ENCODE measurements at places on chromosomes 16 and 17.

DNA sequence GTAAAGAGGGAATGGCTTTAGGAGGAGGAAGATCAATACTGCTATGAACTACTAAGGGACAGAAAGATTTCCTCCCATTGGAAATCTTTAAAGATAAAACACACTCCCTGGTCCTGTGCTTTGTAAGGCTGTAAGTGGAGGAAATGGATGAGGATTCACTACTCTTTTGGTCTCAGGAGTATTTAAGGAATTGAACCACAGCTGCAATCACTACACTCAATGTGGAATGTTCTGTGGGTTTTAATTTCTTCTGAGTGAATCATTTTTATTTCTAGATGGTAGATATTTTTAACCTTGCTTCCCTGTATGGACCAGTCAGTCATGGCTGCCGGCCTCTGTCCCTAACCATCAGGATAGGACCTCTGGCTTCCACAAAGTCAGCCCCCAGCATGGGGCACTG, 65.6 kb downstream of the SDR42E1 start:
- no peak for DNase-seq

- no peak for DNase-seq
Observed at GRCh38 chr17:62897706-62898105, 68.3 kb upstream of the TANC2 start.

DNA sequence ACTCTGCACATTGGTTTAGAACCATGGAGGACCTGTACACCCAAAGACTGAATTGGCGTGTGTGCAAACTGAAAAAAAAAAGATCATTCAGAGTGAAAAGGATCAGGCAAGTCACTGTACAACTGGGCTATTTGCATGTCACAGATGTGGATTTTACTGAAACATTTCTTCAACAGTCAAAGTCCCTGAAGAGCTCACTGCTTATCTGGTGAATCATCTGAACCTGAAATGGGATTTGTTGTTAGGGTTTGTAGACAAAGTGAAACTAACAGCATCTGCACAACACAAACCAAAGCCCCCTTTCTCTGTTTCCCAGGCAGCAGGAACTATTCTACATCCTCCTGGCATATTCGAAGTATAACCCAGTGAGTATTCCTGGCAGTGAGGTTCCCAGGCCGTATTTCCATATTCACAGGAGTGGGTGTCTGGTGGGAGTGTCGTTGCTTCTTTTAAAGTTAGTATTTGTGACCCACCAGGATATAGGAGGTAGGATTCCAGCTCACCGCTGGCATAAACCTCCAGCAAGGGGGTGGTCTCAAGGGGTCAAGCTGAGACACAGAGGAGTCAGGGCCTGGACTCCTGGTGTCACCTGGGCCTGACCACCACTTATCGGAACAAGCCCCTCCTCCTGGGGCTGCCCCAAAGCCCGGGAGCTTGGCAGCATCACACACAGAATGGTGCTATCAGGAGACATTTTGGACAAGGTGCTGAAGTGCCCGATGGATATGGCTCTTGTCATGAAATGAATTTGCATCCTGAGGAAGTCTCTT, 80.9 kb downstream of the GOSR1 start:
- DNase-seq = no peak

DNA sequence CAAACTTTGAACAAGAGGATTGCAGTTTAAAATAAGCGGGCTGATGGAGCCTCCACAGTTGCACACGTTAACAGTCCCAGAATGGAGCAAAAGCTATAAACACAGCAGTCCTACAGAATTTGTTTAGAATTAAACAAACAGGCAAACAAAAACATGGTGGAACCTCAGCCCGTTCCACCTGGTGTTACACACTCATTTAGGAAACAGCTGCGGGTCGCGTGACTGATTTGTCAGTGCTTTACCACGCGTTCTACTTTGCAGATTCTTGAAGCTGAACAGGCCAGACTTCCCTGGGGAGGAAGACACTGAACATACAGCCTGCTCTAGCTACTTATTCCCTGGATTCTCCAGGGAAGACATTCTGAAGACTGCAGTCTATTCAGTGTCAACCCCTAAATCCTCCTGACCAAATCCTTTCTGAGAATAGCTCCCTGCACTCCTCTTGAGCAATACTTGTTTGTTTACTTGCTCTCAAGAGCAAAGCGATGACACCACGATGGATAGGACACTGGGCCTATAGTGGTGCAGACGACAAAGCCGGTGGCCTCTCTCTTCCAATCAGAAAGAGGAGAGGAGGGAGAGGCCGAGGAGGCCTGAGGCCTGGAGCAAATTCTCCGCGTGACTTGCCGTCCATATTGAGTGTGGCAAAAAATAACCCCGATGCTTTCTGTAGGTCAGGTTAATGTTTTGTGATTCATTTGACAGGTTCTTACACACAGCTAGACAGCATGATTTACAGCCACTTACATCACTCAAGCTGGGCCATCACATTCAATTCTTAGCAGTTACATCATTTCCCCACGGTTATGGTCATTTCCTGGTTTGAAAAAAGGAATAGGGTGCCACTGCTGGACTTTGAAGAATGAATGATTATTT, 4.0 kb upstream of the MAP1LC3B start:
- peak; percentile 89 for DNase-seq

GRCh38 chr16:49923411-49923810, 67.5 kb upstream of the ZNF423 start:
- no peak for DNase-seq

DNA sequence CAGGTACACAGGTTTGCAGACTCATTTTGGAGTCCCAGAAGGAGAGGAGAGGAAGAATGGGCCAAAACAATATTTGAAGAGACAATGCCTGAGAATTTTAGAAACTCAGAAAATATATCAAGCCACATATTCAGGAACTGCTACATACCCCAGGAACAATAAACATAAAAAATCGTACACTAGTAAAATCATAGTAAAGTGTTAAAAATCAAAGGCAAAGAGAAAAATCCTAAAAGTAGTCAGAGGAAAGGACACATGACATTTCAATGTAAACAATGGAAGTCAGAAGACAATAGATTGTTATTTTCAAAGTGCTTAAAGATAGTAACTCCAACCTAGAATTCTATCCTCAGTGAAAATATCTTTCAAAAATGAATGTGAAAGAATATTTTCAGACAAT, 28.5 kb upstream of the NACA2 start:
- no peak for DNase-seq

- no peak for DNase-seq
Observed at GRCh38 chr17:79616801-79617200, 6.0 kb upstream of the RBFOX3 start.

DNA sequence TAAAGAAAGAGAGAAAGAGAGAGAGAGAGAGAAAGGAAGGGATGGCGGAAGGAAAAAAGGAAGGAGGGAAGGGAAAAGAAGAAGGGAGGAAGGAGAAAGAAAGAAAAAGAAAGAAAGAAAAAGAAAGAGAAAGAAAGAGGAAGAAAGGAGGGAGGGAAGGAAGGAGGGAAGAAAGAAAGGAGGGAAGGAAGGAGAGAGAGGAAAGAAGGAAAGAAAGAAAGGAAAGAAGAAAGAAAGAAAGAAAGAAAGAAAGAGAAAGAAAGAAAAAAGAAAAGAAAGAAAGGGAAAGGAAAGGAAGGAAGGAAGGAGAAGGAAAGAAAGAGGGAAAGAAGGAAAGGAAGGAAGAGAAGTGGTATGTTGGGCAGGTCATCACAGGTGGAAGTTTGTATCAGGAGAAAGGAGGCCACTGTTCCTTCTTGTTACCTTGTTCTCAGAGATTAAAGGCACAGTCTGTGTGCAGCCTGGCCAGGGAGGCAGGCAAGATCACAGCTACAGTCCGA, 19.3 kb downstream of the SLC35G3 start:
- DNase-seq = no peak

DNA sequence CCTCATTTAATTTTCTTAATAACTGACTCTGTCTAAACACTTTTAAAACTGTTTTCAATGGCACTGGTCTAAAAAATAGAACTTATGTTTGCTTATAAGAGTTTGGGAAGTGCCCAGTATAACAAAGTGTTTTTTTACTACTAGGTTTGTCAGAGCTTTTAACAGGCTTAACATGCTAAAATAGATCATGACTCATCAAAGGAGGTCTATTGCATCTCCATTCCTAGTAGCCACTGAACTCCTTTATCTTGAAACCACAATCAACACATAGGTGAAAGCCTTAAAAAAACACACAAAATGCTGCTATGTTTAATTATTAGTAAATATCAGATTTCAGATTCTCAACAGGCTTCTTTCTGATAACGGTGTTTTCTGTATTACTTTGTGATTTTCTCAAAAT, 196.4 kb upstream of the KIF2B start:
- DNase-seq = no peak

- DNase-seq = no peak
Observed at GRCh38 chr16:63813862-63814261, 1308.0 kb downstream of the CDH11 start.

- no peak for DNase-seq
Observed at GRCh38 chr17:18980682-18981334, 23.8 kb downstream of the FAM83G start.

- DNase-seq = no peak
Observed at GRCh38 chr17:77212833-77213777, 72.3 kb downstream of the SEC14L1 start.

DNA sequence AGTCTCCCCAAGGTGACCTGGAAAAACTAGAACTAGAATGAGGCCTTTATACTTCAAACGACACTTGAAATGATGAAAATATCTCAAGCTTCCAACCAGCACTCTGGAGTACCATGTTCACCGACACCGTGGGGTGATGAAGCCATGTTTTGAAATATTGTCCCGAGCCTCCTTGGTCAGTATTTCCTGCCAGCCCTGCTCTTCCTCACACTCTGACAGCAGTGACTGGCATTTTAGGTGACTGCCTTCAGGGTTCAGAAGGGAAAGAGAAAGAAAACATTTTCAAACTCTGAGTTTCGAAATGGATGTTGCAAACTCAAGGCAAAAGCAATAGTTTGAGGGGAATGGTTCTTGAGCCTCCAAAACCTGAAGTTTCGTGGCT, 39.3 kb upstream of the IRX6 start:
- no peak for DNase-seq

GRCh38 chr17:55563363-55563762, 52.1 kb upstream of the SMIM36 start:
- no peak for DNase-seq

DNA sequence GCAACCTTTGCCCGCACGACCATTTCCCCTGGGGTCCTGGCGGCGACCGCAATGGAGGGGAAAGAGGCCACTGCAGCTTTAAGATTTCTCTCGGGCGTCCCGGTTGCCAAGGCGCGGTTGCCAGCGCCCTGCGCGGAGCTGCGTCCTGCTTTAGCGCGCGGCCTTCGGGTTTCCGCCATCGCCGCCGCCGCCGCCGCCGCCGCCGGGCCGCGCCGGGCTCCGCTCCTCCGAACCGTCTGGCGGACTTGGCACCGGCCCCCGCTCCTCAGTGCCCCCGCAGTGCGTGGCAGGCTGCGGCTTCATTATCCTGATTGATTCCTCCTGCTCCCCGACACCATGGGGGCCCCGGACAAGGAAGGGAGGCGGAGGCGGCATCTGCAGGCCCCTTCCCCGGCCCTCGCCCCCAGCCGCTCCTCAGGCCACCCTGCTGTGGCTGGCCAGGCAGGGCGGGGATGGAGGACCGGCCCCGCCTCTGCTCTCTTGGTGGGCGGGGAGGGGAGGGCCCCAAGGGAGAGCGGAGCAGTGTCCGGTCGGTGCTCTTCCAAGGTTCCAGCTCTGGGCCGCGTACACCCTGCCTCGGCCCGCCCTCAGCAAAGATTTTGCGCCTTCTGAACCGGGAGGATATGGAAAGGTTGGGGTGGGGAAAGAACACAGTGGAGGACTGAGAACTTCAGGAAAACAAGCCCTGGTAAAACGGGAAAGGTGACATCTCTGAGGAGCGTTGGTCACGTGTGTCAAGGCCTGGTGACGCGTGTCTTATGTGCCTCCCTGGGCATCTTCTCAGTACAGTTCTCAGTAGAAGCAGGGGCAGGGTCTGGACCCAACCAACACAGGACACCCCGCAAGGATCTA, 34.0 kb downstream of the NEUROD2 start:
- DNase-seq = peak; percentile 64

GRCh38 chr16:14232106-14232864, 161.2 kb downstream of the MRTFB start:
- no peak for DNase-seq

DNA sequence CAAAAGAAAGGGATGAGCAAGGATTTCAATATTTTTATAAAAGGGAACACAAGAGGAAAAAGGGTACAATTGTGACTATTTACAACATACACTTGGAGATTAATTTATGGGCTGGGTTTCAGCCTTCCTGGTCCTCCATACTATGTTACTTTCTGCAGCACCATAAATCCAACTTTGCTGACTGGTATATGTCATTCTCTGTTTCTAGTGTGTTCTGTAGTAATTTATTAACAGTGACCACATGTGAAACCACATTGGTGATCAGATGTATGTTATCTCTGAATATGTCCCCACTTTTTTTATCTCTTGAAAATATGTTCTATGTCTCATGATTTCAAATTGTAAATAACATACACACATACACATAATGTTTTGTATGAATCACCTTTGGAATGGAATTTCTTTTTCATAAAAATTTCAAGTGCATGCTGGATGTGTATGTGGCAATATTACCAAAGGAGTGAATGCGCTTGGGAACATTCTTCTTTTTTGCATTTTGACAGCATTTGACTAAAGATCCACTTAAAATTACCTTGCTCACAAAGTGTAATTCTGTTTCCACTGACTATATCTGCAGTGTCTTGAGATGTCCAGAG, 2.9 kb upstream of the LYRM9 start:
- no peak for DNase-seq

GRCh38 chr17:64213995-64214811, 48.9 kb downstream of the TEX2 start:
- DNase-seq = no peak

DNA sequence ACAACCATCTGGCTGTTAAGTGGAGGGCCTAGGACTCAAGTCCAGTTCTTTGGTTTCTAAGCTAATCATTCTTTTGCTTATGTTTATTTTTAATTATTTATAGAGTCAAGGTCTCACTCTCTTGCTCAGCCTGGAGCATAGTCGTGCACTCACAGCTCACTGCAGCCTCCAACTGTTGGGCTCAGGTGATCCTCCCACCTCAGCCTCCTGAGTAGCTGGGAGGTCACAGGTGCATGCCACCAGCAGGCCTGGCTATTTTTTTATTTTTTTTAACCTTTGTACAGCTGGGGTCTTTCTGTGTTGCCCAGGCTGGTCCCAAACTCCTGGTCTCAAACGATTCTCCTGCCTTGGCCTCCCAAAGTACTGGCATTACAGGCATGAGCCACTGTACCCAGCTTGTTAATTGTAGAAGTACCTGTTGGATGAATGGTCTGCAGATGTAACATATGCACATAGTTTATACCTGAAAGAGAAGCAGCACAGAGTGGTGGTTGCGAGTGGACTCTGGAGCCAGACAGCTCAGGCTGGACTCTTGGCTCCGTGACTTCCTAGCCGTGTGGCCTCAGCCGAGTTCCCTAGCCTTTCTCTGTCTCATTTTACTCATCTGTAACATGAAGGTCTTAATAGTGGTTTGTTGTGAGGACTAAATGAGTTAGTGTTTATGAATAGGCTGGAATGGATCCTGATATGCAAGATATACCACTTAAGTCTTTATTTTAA, 337.5 kb downstream of the SNX29 start:
- DNase-seq = no peak

GRCh38 chr16:82832821-82833220, 206.1 kb downstream of the CDH13 start:
- no peak for DNase-seq
